ENCODE measurements at places on chromosomes 1 and 21.

GRCh38 chr1:6519491-6519934, 28.0 kb upstream of the PLEKHG5 start:
- no peak for DNase-seq

DNA sequence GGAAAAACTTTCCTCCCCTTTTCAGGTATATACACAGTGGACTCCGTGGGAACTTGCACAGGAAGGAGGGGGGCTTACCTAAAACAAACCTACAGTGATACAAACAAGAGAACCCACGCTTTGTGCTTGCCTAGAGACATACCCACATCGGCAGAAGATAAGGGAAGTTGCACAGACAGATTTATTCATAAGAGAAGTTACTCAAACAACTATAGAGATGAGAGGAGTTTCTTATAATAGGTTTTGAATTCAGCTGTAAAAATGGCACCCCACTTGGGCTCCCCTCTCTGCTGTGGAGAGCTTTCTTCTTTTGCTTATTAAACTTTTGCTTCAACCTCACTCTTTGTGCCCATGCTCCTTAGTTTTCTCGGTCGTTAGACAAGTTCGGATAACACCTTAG, 1.8 kb upstream of the DUSP12 start:
- no peak for DNase-seq

GRCh38 chr21:26179501-26179900, 8.9 kb upstream of the APP start:
- no peak for DNase-seq

DNA sequence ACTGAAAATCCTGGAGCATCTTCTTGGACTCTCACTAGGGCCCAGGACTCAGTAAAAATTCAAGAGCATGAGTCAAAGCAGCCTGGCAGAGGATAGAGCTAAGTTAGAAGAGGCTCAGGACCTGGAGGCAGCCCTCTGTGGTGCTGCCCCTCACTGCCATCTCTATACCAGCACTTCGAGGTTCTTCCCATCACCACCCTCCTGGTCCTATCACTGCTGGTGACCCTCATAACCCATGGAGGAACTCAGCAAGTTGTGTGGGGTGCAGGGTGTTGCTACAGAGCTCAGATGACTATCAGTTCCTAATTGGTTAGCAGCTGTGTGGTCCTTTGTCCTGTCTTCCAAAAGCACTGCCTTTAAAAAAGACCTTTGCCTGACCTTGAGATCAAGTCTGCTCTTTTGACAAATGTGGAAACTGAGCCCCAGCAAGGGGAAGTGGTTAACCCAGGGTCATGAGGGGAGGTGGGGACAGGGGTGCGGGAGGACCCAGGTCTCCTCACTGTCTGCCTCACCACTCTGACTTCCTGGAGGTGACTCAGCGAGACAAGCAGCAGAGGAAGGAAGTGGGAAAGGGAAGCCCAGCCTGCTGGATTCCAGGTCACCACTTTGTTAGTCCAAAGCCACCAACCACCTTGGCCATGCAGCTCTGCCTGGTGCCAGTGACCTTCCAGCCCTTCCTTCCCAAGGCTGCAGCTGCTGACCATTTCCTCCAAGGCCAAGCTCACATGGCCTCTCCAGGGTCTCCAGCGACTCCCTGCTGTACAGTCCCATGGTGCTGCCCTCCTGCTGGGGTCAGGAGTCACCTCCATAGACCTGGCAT, 199.4 kb upstream of the EDN2 start:
- DNase-seq, result no peak

Measured in amygdala (tissue), 56 donors.